ENCODE measurements at places on chromosomes 2 and 18. TPM values are rescaled to one million over a fixed set of nuclear protein-coding genes. Genes with fewer than 3 reads are reported as not detected.

CFAP65 gene
- not detected for total RNA-seq

IL18R1 gene
- 0.71 TPM for total RNA-seq

DNA sequence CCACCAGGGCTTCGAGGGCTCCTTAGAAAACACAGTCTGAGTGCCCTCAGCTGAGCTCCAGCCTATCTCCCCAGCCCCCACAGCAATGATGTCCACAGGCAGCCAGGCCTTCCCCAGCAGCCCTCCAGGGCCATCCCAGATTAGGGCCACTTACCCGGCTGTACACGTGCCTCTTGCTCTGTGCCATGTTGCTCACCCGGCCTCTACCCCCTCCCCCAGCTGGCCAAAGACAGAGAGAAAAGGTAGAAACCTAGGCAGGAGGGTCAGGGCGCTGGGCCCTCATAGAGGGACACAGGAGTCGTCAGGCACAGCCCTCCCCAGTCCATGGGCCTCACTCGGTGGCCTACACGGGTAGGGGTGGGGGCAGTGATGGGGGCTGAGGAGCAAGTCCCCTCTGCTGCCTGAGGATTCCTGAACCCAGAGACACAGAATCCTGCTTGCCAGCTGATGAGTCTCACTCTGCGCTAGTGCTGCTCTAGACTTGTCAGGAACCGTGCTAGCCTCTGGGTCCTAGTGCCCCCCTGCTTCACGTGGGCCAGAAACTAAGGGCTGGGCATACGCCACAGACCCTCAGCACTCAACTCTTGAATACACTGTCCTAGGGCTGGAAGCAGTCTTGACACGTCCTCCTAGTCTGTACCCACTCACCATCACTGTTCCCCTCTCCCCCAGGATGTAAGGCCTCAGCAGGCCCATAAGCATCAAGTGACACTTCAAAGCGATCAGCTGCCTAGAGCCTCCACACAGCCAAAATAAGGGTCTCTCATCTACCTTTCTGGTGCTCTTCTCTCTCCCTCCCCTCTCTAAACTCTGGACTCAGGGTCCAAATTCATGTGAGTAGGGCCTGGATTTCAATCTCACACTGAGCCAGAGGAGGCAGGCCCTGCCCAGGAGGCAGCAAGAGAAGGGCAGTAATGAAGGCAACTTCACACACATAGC, at the start of gene DCTN1:
DCTN1 (minus strand) TSS at position 461 of the 939 bp plus-strand sequence; CDS start at position 187, 274 bp downstream.
- no peak for DNase-seq

SERPINB13 gene
- 0.27 TPM for total RNA-seq

- DNase-seq, result peak; percentile 11
These were observed 36.9 kb downstream of the CRACDL start for GRCh38 chr2:98899041-98899702.

- no peak for DNase-seq
These were observed 175.1 kb downstream of the PTPRM start for GRCh38 chr18:7742224-7742623.

DNA sequence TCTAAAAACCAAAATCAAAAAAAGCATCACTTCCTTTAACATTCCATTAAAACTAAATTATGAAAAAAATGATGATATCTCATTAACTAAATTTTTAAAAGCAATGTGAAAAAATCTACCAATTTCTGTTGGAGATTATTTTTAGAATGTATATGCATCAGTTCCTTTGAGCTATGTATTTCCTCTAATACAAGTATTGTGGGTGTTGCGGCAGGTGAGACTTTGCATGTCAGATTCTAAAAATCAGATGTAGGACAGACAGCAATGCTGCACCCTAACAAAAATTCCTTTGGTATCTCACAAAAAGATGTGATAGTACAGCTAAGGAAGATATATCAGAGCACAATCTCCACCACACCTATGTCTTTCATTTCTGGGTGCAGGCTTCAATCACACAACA, 6.8 kb downstream of the MBD2 start:
- no peak for DNase-seq

UGT1A4 gene
- total RNA-seq, result not detected

ACTR1B gene
- 74.3 TPM for total RNA-seq

DNA sequence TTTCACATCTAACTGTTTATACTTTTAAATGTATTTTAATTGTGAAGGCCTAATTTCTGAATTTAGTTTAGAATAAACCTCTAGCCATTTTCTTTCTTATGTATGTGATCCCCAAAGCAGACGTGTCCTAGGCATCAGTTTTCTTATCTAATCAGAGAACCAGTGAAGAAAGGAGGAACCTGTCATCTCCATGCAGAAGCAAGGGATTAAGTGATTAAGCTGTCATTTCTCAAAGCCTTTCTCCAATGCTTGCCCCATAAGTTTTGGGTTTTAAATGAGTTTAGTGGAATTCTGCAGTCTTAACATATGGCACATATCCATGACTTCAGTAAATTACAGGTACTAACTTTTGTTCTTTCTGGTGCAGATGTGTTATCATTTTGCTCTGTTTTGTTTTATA, 190.4 kb downstream of the PLCL1 start:
- no peak for DNase-seq

DNA sequence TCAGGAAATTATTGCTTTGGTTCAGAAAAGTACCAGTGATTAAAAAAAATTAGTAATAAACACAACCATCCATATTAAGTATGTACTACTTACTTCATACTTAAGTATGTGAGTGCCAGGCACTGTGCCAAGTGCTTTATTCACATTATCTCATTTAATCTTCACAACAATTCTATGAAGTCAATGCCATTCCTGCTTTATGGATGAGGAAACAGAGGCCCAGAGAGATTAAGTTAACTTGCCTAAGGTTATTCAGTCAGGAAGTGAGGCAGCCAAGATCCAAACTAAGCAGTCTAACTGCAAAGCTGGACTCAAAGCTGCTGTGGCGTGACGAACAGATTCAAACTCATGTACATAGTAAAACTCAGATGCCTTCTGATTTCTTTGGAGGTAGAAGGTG, 22.3 kb downstream of the DTNB start:
- no peak for DNase-seq

- DNase-seq, result peak; percentile 64
These were observed 413.7 kb upstream of the FAM98A start for GRCh38 chr2:34012715-34013302.

DNA sequence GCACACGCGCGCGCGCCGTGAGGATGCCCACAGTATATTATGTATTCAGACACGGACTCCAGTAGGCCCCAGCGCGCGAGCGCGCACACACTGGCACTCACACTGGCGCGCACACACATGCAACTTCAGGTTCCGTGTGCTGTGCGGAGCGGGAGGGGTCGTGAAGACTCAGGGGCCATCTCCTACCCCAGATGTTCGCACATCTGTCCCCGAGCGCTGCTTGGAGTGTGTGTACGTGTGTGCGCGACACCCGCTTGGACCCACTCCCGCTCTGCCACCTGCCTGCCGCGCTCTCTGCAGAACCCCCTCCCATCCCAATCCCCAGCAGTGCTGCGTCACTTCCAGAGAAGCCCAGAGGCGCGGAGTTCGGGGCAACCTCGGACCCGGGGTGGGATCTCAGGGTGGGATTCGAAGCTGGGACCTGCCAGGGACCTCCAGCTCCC, 2.6 kb downstream of the NRP2 start:
- DNase-seq, result peak; percentile 44

GRCh38 chr18:79714531-79715240, 35.1 kb downstream of the CTDP1 start:
- DNase-seq, result no peak

DNA sequence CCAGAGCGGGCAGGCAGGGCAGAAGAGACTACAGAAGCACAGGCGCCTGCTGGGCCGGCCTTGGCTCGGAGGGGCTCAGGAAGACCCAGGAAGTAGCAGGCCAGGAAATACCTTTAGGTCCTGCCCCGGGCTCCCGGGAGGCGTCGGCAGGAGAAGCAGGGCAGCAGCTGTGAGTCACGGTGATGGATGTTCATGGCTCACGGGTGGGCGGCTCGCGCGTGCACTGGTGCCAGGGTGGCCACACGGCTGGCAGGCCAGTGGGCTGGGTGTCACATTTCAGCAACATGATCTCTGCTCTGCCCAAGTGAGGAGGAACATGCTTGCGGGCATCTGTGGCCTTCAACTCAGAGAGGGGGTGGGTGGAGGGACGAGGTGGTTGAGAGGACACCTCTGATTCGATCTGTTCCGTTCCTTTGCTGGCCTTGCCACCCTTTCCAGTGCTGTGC, 139.3 kb downstream of the KLHL29 start:
- DNase-seq, result no peak

DNA sequence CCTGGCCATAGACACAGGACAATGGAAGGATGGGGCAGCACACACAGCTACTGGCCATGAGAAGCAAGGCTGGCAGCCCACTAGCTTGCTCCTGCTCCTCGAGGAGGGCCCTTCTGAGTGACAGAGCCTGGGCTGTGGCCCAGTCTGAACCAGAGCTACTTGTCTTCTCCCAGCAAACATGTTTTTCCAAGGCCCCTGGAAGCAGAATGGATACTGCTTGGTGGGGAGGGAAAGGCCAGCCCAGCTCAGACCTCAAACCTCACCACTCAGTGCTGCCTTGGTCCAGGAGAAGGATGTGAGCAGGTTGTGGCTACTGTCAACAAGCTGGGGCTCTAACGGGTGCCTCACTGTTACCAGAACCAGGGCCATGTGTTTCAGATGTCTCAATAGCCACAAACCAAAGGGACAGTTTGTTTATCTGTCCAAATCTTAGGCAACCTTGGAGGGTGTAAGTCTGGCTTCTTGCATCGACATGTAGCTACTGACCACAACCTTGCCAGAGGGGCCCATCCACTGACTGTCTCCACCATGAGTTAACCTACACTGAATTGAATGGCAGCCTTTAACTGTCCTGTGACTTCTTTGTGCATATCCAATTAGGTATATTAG, 98.6 kb downstream of the TGFA start:
- no peak for DNase-seq

SGO2 gene
- 9.2 TPM for total RNA-seq

DNA sequence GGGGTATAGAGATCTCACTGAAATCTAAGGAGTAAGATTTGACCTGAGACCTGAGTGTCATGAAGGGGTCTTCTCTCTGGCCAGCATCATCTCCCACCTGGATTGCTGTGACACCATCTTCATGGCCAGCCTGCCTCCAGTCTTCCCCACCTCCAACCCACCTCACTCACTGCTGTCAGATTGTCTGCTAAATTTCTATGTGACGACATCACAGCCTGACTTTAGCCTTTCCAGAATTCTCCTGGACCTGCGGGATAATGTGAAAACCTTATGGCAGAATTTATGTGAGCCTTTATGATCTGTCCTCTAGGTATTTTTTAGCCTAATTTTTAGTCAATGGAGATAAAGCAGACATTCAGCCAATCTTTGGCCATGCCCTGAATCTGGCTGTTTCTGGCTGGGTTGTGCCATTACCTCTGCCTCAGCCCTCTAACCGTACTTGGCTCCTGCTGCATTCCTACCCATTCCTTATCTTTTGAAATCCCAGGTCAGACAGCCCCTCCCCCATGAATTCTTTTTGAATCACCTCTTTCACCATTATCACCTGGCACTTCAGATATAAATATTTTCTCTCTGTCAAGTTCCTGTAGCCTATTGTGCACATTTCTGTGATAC, 66.4 kb upstream of the MMADHC start:
- DNase-seq, result no peak

DNA sequence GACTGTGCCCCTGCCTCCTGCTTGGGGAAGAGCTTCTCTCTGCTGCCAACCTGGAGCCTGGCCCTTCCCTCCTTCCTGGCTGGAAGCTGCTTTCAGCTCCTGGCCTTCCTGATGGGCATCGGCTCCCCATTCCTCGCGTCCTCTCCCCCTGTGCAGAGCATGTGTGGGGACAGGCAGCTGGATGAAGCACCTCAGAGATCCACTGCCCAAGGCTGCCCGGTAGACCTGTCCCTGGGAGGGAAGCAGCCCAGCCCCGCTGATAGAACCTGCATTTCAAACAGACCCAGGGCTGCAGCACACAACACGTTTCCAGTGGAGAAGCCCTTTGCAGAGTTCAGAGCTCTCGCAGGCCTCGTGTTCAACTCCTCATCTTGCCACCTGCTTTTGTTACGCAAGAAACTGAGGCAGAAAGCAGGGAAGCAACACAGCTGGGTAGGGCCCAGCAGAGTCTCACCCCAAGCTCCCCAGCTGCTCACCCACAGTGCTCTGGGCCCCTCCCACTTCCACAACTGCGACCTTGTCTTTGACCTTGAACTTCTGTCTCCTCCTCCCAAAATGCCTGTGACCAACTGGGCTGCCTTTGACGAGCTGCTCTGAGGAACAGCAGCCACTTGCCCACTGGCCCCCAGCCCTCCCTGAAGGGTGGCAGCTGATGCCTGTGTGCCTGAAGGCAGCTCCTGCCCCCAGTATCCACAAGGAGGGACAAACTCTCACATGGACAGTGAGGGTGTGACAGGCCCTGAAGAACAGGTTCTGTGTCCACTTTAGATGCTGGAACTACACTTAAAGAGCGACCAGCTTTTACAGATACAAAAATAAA, 65.5 kb downstream of the PARD6G start:
- no peak for DNase-seq

- DNase-seq, result no peak
These were observed 103.8 kb downstream of the VWC2L start for GRCh38 chr2:214514704-214515103.

GCKR gene
- not detected for total RNA-seq

DNA sequence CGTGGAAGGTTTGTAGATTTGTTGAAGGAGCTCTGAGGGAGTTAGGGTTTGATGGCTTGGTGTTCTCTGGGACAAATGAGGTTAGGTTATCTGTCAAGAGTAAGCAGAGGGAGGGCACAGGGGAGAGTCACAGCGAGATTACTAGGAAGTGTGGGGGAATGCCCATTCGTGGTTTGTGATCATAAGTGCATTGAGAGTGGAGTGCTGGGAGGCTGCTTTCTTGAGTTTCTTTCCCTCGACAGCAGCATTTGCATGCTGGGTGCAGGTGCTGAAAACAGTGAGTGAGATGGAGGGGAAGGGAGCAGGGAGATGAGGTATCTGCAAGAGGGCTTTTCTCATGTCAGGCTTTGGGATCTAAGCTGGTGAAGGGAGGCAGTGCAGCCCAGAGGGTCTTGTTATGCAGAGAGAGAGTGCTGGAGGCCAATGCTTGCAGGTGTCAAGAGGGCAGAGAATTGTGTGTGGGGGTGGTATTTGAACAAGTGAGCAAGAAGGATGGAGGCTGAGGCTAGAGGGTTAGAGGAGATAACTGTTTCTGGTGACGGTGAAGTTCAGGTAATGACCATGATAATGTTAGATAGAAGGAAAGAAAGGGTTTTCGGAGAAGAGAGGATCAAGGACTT, 8.8 kb downstream of the RALB start:
- no peak for DNase-seq

DNA sequence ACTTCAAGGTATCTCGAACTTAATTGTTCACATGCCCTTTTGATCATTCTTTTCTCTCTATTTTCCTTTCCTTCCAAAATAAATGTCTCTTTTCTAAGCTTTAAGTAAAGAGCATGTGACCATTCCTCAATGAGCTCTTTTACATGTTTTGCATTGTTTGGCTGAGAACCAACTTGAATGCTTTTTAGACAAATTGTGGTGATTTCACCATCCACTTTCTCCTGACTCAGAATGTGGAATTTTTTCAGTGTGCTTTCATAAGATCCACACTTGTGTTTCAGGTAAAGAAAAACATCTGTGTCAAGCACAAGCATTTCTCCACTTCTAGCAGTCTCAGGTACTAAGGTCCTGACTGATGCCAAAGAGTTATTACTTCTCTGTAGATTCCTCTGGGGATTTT, 10.7 kb downstream of the RBM43 start:
- no peak for DNase-seq
